Right cardiac atrium (tissue), 5 donors: ENCODE measurements at places on chromosomes 4 and X.

- DNase-seq, result no peak
These were observed 3.9 kb downstream of the TMEM33 start for GRCh38 chr4:41939016-41939626.

DNA sequence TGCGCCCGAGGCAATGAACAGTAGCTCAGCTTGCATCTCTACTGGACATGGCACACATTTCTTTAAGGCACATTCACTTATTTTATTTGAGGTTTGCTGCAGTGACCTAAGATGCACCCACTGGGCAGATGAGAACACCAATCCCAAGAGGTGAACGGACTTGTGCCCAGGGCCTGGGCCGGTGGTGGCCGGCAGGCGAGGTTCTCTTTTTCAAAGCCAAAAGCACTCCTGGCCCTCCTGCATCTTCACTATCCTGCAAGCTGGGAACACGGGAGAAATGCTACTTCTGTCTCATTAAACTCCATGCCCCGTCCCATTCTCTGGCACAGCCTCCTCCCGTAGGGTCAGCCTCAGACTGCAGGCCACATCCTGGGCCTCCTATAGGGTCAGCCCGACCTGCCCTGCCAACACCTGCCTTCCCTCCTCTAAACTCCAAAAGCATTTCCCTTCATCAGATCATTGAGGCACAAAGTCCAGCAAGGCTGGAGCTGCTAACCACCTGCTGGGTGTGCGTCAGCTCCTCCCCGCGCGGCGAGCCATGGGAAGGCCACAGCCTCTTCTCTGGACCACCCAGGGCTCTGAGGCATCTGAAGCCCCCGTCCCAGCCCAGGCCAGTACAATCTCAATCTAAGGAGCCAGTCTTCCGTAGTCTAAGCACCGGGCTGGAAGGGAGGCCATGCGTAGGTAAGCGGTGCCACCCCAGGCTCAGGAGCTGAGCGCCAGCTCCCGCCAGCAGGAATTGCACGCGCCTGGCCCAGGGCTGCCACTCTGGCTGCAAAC lies 166.1 kb downstream of the AFAP1 start:
- no peak for DNase-seq

- DNase-seq, result no peak
These were observed 177.4 kb downstream of the DCHS2 start for GRCh38 chr4:154314248-154314647.

DNA sequence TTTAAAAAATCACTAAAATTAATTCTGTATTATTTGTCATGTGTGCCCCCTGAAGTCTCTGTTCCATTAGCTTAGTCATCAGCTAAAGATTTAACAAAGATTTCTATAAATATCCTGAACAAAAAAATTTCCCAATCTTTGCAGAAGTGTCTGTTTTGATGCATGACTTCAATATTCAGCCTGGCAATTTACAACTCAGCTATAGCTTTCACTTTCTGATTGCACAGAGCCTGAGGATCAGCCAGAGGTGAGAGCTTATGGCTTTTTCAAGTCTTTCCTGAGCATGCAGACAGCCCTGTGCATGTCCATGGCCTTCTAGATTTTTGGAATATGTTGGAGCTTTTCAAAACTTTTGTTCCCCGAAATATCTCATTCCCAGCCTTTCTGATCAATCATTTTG lies 420.1 kb downstream of the ZNF674 start:
- DNase-seq, result no peak

GRCh38 chr4:152485726-152486276 lies 50.1 kb downstream of the FBXW7 start:
- no peak for DNase-seq

DNA sequence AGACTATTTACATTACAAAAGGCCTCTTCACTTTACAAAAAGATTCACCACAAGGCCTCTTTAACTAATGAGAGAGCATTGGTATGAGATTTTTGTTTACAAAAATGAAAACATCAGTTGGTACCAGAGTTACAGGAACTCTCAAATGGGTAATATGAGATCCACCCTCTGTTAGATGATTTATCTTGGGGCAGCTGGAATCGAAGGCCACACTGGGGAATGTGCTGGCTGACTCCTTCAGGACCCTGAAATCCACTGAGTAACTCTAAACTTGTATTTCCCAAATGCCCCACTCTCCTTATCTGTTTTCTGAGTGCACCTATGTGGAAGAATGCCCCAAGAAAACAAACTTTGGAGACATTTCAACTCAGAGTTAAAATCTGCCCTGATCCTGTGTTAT lies 232.9 kb upstream of the F9 start:
- DNase-seq, result no peak

DNA sequence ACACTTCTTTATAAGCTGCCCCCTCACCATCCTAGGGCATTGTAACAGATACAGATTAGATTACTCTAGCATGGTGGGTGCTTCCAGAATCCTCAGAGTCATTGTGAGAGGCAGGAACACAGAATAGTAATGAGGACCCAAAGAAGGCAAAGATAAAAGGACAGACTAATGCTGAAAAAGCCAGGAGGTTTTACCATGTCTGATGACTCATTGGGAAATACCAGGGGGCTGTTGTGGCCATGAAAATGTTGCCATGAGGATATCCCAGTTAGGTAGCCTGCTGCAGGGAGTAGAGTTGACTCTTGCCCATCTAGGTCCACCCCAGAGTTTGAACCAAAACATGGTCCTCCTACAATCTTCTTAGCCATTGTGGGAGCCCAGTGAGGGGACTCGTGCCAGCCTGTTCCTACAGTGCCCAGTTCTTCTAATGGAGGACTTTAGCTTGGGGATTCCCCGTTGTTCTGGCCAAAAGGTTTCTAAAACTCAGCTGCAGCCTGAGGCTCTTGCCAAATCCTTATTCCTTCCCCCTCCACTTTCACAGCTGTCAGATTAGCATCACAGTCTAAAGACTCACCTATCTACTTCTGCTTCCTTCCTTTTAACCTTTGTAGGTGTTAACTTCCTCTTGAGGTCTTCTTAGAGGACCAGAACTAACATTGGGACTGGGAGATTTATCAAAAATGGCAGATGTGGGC lies 586.0 kb upstream of the AADAT start:
- no peak for DNase-seq

- DNase-seq, result no peak
These were observed 151.3 kb upstream of the KCNIP4 start for GRCh38 chr4:22099896-22100295.

DNA sequence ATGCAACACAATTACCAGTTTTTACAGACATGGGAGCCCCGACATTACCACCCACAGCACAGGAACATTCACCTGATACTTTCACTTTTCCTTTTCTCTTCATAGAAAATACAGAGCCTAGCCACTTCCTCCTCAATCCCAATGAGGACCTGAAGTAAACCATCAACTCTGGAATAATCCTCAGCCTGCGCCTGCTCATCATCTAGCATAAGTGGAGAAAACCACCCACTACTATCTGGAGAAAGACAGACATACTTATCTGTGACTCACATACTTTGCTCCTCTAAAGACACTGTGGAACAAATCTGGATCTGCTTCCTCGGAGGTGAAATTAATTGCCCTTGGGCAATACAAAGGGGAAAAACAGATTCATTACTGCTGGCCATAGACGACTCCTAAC lies 47.8 kb downstream of the ZCCHC13 start:
- DNase-seq, result no peak

DNA sequence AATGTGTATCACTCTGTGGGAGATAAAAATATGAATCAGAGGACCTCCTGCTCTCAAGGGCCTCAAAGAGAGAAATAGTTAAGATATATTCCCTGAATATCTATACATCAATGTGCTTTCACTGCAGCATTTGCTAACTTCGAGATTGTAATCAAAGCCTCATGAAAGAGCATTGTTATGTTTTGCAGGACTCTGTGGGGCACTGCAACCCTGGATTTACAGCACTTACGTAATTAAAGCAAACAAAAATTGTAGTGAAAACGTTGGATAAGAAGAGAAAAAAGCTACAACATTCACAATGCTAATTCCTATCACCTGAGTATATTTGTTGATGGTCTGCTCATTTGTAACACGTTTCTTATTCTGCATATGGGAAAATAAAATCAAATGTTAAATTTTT lies 48.0 kb downstream of the ETNPPL start:
- no peak for DNase-seq

GRCh38 chrX:148929686-148930085 lies 429.3 kb downstream of the AFF2 start:
- DNase-seq, result no peak

DNA sequence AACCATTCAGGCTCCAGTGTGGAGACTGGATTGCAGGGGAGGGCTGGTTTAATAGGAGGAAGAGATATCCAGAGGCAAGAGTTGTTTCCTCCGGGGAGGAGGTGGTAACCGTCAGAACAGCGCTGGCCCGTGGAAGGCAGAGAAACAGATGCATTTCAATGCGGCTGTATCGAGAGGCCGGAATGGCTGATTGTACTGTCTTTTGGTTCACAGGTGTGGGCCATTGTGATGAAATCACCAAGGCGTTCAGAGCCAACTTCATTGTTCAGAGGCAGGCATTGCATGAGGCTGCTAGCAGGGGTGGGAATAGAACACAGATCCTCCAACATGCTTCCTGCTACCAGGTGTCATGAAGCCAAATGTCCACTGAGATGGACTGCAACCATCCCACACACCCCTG lies 53.0 kb downstream of the SHOX start:
- DNase-seq, result no peak

DNA sequence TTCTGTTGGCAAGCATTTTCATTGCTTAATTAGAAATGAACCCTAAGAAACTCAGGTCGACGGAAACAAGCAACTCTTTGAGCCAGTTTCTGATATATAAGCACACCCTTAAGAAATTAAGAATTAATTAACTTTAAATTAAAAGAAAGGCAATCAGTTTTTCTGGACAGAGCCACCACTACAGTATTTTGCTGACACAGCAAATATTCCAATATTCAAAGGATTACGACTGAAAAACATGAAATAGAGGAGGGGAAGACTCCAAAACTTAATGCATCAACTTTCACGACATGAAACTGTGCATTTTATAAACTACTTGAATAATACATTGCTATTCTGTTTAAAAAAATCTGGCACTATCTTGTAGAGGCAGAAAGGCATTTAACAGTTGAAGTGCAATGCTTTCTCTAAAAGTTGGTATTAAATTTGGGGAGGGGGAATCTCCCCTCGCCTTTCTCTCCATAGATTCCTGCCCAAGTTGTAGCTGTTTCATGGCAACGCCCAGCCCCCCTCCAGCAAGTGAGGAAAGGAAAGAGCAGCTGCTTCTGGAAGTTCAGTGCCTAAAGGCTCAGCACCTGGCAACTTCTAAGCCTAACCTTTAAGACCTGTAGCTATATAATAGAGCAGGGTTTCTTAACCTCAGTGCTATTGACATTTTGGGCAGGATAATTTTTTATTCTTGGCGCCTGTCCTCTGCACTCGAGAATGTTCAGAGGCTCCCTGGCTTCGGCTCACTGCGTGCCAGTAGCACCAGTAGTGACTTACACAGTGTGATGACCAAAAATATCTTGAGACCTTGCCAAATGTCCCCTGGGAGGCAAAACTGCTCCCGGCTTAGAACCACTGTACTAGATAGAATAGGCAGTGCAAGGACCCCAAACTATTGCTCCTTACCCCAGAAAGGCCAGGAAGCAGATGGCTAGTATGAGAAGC lies 6.7 kb upstream of the ZCCHC18 start:
- DNase-seq, result no peak

DNA sequence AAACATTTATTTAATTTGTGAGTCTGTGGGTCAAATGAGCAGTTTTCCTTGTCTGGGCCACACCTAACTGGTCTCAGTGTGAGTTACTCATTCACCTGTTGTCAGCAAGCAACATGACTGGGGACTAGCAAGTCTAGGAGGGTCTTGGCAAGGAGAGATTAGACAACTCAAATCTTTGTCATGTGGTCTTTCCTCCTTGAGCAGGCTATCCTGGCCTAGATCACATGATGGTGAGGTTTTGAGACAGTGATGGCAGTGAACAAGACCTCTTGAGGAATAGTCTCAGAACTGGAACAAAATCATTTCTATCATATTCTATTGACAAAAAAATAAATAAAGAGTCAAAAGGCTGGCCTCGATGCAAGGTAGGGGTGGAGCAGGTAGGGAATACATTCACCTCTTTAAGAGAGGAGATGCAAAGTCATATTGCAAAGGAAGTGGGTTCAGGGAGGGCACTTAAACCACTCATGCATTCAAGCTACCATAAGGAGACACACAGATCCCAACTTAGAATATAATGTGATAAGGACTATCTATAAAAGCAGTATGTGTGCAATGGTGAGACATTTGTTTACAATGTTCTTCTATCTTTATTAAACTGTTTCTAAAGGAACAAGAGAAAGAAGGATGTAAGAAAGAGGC lies 135.7 kb downstream of the ZNF330 start:
- no peak for DNase-seq

DNA sequence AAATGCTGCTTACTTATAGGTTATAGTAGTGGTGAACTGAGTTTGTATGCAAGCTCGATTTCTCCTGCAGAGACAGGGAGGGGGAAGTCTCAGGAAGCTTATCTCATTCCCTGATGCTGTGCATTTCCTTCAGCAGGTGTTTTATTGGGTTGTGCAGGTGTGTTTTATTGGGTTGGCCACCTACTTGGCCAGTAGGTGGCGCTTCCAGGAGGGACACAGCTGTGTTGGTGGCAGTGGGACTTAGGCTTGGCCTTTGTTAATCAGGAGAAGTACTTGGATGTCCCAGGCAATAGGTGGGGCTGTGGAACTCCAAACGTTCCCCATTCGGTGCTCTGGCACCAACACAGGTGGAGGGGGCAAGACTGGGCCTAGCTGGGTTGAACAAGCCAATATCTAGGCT lies 196.0 kb upstream of the DCAF8L1 start:
- no peak for DNase-seq

- no peak for DNase-seq
These were observed 111.9 kb upstream of the GALNT7 start for GRCh38 chr4:173056710-173057109.

- peak; percentile 73 for DNase-seq
These were observed 35.3 kb upstream of the VSIG4 start for GRCh38 chrX:66074920-66075879.

GRCh38 chr4:176671532-176671931 lies 121.2 kb downstream of the VEGFC start:
- DNase-seq, result peak; percentile 16

- DNase-seq, result no peak
These were observed 11.3 kb upstream of the AREG start for GRCh38 chr4:74433541-74434172.
